ENCODE measurements at places on chromosomes 6 and 20.

- no peak for DNase-seq
Observed at GRCh38 chr6:4008324-4009047, 70.5 kb downstream of the FAM217A start.

GRCh38 chr6:106574741-106575458 lies 54.4 kb downstream of the RTN4IP1 start:
- DNase-seq = no peak

DNA sequence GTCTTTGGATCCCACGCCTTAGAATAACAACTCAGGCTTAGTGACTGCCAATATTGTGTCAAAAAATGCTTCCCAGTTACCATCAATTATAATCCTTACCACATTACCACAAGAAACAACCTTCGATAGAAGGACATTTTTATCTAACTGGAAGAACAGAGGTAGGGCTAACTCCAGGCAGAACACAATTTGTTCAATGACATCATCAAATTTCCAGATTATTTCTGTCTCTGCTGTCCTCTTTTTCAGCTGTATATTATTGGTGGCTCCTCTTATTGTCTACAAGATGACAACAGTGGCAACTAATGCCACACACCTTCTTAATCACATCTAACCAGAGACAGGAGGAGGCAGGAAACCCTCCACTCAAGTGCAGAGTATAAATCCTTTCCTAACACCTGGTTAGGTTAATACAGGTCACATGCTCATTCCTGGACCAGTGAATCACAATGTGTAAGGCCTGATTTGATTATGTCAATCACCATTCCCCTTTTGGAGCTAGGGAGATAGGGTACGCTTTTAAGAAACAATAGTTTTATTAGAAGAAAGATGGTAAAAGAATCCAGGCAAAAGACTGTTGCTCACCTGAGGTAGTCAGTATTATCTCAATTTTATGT lies 18.0 kb downstream of the KHDC1L start:
- no peak for DNase-seq

DNA sequence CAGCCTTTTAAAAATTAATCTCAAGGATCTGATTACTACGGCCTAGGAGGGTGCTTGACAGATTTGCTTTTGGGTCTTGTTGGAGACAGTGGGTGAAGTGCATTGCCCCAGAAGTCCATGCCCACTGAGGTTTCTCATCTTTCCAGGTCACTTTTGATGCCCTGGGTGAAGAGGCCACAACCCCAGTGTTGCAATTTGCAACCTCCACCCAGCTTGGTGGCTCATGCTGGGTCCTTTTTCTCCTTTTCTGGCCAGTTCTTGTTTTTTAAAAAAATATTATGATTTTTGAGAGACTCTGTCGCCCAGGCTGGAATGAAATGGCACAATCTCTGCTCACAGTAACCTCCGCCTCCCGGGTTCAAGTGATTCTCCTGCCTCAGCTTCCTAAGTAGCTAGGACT lies 9.4 kb downstream of the STX11 start:
- DNase-seq = no peak

DNA sequence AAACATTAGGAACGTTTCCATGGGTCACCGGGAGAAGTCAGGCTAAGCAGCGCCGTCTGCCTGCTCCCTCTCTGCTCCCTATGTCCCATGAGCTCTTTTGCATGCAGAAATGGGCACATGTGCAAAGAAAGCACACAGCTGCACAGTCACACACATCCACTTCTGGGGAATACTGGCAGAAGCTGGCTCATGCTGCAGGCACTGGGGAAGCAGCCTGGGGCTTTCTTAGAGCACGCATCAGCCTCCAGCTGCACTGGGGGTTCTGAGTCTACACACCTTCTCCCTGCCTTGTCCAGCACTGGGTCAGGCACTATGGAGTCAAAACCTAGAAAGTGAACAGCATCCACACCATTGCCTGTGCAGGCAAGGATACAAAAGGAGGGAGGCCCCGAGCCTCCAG lies 76.1 kb upstream of the FOXQ1 start:
- no peak for DNase-seq

- no peak for DNase-seq
Observed at GRCh38 chr6:2749969-2750600, 637 bp downstream of the MYLK4 start.

GRCh38 chr6:169847901-169848311 lies 96.5 kb downstream of the ERMARD start:
- DNase-seq = no peak

DNA sequence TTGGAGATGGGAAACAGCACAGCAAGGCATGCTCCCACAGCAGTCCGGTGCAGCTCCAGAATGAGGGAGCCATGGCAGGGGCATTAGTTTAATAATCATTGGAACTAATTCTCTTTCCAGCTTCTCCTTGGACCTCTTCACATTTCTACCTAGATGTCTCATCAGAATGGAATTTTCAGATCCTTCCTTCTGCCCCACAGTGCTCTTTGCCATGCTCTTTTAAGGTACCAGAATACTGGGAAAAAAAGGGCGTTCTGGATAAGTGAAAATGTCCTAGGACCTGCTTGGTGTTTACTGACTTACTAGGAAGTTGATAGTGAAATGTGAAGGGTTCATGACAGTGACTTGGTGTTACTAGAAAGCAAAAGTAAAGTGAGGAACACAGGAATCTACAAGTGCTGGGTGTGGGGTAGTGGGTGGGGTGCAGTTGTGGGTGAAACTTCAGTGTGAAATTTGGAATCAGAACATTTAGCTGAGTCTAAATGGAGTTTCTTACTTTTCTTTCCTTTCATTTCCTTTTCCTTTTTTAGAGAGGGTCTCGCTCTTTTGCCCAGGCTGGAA lies 207.1 kb downstream of the ARID1B start:
- no peak for DNase-seq

DNA sequence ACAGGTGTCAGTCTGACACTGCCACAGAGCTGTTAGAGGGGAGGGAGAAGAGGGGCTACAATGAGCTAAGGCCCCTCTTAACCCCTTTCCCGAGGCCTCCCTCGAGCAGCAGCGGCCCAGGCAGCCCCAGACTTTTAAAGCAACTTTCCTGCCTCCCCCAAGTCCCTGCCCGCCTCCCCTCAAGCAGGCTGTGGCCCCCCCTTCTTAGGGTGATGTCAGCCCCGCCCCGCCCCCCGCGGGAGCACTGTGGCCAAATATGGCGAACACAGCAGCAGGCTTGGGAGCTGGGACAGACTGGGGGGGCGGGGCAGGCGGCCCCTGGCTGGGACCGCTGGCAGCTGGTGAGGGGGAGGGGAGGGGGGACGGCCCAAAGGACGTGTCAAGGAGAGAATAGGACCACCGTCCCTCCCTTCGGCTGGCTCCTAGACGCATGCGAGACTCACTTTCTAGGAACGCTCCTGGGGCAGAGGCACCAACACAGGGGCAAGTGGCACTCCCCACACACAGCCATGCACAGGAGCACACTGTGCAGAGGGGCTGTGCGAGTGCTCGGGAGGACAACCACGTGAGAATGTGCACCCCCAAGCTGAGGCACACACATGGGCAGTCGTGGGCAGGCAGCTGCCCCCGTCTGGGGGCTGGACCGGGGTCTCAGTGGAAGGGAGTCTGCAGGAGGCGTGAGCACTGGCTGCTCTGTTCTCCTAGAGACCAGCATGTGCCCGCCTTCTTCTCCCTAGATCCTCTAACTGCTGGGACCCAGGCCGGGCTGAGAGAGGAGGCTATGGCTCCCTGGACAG lies 6.7 kb downstream of the TEAD3 start:
- DNase-seq = no peak

GRCh38 chr20:32626859-32627636 lies 41.9 kb upstream of the NOL4L start:
- DNase-seq = no peak

GRCh38 chr6:20058121-20058905 lies 154.0 kb downstream of the MBOAT1 start:
- no peak for DNase-seq

DNA sequence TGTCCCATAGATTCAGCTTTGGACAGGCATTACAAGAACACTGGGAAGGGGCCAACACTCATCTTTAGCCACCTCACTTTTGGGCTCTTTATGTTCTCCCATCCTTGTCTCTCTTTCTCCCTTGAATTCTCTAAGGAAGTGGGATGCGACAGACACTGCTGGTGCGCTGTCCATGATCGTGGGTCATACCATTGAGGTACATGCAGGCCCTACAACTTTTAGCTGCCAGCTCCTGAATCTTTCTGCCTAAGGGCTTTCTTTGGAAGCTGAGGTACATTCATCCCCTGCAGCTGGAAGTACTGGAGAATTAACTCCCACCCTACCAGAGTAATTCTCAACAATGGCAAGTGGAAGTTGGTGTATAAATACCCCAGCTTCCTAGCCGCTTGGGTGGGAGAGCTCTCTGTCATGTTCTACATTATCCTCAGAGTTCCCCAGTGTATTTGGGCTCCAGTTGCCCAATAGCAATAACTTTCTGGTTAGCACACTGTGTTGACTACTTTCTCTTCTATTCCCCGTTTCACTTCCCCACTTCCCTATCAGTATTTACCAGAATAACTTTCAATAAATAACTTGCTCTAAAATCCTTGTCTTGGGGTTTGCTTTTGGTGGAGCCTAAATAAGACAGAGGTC lies 309.4 kb upstream of the RNF24 start:
- DNase-seq = no peak

GRCh38 chr20:38195521-38195920 lies 30.5 kb upstream of the TGM2 start:
- no peak for DNase-seq

DNA sequence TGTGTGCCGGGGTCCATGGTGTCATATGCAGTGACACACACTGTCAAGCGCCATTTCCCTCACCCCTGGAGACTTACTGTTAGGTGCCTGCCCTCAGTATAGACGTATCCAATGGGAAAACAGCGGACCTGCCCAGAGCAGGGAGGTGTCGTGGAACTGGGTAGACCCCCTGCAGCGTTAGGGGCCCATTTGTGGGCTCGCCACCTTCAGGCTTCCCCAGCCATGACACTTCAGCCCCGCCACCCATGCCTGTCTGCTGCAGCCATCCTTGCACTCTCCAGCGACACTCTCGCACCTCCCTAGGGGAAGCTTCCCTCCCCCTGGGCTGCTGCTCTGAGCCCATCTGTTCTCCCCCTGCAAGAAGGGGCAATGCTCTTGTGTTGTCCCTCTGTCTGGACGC lies 43.2 kb downstream of the STK35 start:
- DNase-seq = no peak

- no peak for DNase-seq
Observed at GRCh38 chr6:6105472-6106036, 98.8 kb upstream of the NRN1 start.

DNA sequence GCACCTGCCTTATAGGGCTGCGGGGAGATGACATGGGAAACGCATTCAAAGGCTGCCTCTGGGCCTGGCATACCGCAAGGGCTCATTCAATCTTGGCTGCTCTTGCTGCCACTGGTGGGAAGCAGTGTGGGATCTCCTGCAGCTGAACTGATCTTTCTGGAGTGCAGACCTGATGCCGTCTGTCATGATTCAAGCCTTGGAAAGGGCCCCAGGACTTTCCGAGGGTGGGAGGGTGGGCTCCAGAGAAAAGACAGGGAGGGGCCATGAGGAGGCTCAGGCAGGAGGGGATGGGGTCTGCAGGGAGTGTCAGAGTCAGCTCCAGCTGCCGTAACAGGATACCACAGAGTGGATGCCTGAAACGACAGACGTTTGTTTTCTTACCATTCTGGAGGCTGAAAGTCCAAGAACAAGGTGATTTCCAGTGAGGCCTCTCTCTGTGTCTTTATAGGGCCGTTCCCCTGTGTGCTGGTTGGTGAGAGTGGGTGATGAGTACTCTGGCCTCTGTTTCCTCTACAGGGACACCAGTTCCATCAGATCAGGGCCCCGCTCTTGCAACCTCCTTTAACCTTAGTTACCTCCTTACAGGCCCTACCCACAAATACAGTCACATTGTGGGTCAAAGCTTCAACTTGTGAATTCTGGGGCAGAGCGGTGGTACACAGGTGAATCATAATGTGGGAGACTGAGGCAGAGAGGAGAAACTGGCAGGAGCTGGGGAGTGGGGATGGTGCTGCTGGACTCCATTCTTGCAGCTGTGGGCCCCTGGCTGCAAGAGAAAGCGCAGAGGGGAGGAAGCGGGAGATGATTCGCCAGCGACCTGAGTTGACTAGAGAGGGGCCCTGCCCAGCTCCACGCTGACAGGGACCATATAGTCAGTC lies 148.4 kb downstream of the SYCP2 start:
- DNase-seq = no peak

DNA sequence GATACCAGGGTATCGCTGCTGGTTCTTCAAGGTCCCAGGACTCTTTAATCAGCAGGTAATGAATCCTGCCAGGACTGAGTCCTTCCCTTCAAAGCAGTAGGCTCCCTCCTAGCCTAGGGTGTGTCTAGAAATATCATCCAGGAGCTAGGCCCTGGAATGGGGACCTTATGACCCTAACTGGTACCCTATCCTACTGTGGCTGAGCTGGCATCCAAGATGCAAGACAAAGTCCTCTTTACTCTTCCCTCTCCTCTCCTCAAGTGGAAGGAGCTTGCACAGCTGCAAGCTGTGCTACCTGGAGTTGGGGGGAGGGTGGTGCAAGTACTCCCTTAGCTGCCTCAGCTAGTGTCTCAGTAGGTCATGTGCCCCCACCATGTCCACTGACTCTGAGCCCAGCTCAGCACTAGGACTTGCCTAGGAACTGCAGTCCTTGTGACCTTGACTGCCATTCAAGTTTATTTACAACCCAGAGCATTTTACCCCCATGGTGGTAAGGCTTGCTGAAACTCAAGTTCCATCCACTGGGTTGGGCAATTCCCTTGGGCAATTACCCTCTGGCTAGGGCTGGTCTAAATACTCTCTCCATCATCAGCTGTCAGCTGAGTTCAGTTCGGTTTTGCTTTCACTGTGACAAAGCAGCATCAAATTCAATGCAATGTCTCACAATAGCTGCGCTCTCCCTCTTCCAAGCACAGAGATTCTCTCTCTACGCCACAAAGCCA lies 48.4 kb upstream of the TOP1 start:
- DNase-seq = no peak

DNA sequence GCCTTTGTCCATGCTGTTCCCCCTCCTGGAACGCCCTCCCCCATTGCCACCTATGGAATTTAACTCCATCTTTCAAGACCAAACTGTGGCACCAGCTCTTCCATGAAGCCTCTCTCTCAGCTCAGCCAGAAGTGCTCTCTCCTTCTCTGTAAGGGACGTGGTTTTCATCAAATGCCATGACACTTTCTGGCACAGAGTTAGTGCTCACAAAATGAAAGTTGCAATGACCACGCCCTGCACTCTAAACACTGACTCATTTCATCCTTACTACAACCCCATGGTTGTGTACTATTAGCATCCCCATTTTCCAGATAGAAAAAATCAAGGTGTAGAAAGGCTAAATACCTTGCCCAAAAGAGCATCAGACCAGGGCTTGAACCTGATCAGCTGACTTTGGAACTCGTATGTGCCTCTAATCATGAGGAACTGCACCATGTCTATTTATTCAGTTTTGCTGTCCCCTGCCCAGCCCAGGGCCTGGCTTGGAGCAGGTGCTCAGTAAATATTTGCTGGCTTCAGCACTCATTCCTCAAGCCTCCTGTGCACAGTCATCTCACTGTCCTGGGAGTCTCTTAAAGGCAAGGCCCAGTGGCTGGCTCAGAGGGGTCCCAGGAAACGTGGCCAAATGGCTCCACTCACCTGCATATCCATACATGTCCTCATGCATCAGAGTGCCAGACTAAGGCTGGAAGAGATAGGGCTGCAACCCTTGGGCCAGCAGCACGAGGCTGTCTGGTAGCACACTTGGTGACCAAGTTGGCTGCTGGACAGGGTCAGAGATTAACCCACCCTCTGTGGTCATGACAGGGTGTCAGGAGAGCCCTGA lies 77.9 kb downstream of the MRPL14 start:
- DNase-seq = no peak

Measured in stimulated activated CD8-positive, alpha-beta memory T cell treated with anti-CD3 and anti-CD28 coated beads, Interleukin-15, amount 100 ng/mL, for 4 hours (primary cell).